ENCODE measurements at places on chromosomes 5 and 9. TPM values are rescaled to one million over a fixed set of nuclear protein-coding genes. Genes with fewer than 3 reads are reported as not detected.

The IL13 gene
- total RNA-seq: not detected

The SHLD3 gene
- total RNA-seq: 2.0 TPM

The SPINK1 gene
- 1.4 TPM for total RNA-seq

The FKBP15 gene
- total RNA-seq: 15.2 TPM

The SPINK7 gene
- not detected for total RNA-seq

GRCh38 chr9:113594484-113595299, 131.2 kb downstream of the RGS3 start:
- DNase-seq: no peak

GRCh38 chr5:159905496-159905895, 10.8 kb upstream of the ADRA1B start:
- no peak for DNase-seq

DNA sequence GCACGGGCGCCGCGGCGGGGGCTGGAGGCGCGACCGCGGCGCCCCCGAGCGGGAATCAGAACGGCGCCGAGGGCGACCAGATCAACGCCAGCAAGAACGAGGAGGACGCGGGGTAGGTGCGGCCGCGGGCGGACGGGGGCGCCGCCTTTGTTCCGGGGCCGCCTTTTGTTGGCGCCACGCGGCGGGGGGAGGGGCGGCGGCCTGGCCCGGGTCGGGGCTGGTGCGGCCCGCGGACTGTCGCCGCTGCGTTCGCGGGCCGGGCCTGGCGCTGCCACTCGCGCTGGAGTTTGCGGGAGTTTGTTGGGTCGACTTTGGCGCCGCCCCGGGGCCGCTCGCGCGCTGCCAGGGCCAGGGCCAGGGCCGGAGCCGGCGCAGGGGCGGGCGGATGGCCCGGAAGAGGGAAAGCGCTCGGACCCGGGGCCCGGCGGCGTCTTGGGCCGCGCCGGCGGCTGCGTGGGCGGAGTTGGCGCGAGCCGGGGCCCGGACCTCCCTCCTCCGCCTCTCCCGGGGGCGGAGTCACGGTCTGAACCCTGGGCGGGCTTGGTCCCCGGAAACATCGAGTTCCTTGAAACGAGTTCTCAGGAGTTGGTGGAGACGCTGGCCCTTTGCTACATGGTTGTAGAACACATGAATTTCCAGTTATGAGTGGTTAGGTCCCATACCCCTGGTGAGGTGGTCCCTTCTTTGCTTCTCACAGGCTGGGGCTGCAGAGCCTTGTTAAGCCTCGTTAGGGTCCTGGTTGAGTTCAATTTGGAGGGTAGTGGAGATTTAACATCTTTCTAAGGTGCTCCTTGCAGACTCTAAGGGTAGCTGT, 809 bp downstream of the HNRNPAB start:
- peak; percentile 94 for DNase-seq
